ENCODE measurements at places on chromosomes 5 and 9.
A peak's percentile ranks its signal among the peaks of the same experiment; 100 is the strongest.

GRCh38 chr9:281741-282645 lies 67.3 kb downstream of the DOCK8 start:
- no peak for ATAC-seq

DNA sequence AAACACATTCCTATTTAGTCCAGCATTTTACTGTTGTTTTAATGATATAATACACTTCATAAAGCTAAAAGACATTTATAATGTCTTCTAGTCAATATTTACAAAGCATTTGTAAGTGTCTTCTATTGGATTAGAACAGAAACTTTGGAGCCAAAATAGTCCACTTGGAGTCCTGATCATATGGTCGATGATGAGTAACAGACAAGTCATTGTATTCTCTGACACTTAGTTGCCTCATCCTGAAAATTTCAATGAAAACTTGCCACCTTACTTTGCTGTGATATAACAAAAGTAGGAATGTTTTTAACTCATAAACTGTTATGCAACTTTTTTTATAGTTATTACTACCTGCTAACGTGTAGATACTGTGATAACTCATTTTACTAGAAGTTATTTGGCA lies 132.5 kb downstream of the GABRB2 start:
- ATAC-seq = no peak

GRCh38 chr9:96419691-96419969 lies 1.5 kb upstream of the ZNF367 start:
- no peak for ATAC-seq

- ATAC-seq = no peak
Observed at GRCh38 chr9:75935591-75935990, 45.1 kb downstream of the PCSK5 start.

DNA sequence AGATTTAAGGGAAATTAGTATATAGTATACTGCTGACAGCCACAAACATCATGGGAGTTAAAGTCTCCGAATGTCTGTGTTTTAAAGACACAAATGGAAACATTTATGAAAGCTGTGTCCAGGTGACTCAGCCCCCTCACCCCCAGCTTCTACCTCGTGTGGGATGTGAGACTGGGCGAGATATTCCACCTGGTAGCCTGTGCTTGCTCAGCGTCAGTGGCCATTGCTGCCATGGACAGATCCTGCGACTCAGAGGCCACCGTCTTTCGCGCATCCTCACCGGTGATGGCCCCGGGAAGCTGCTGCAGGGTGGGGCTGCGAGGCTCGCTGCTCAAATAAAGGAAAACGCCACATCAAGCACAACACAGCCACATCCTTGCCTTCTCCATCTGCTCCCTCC lies 31.2 kb upstream of the EXOC3 start:
- ATAC-seq = no peak

DNA sequence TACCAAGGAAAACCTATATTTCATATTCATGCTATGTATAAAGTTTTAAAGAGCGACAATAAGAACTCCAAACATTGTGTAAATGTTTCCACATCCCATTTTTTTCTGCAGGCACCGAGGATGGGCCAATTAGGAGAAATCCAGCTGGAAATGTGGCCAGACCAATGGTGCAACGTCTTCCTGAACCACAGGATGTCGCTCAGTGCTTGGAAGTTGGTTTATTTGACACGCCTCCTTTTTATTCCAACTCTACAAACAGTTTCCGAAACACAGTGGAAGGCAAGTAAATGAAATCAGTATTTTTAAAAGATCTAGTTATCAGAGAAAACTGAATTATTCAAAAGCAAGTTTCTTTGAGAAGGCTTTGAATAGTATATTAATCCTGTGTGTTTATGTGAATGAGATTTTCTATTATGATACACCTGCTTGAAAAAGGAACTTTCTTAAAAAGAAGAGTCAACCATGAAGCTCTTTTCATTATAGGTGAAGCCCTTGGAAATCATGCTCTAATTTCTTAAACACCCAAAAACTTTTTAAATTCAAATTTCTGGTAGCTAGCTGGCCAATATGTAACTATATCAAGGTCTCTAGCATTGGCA lies 9.1 kb downstream of the TYRP1 start:
- ATAC-seq = peak; percentile 90

DNA sequence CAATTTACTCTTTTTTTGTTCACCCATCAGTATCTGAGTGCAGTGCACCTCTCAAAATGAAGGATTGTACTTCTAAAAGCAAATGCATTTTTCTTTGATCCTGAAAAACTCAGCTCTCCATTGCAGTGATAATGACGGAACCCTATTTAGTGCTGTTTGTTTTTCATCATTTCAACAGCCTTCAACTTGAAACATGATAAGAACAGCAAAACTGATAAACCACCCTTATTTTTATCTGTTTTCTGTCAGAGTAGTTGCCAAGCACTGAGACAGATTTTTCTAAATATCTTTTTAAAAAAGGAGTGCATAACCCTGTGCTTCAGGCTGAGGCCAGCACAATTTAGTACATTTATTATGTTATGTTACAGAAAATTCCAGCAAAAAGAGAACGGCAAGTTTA lies 549.8 kb upstream of the DMAC1 start:
- no peak for ATAC-seq

DNA sequence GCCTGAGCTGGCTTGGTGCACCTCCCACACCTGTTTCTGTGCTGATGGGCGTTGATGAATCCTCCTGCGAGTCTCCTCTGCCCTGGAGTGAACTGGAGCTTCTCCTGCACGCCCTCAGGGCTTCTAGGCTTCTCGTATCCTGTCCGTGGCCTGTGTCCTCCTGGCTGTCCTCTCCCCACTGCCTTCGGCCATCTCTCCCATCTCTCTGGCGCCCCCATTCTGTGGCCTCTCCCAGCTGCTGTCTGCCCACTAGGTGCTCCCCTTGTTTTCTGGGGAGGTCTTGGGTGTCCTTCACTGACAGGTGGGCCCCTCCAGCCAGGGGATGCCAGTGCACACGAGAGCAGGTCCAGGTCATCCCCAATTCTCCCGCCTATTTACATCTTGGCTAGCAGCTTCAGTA lies 28.8 kb downstream of the AHRR start:
- ATAC-seq = no peak

DNA sequence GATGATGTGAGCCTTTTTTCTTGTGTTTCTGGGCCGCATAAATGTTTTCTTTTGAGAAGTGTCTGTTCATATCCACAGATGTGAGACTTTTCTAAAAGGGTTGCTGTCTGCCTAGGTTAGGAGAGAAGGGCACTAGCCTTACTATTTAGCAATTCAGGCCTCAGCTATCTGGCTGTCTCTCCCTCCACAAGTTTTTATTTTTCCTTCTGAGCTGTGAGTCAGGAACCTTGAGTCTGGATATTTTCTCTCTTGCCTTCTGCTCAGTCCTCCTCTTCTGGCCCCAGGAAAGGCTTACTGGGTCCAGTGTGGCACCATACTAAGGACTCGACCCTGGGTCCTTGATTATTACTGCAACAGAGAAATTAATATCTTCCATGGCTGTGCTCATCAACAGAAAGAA lies 187.6 kb downstream of the CSNK1G3 start:
- no peak for ATAC-seq

DNA sequence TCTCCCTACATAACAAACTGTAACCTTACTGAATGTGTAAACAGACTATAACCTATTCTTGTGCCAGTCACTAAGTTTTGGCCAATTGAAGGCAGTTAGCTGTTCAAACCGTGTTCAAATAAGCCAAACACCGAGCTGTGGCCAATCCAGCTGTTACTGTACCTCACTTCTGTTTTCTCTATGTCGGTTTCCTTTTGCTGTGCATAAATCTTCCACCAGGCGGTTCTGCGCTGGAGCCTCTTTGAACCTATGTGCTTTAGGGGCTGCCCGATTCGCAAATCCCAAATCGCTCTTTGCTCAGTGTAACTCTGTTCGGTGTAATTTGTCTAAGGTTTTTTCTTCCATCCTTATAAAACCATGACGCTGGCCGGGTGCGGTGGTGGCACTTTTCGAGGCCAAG lies 31.8 kb downstream of the F2R start:
- no peak for ATAC-seq

- peak; percentile 85 for ATAC-seq
Observed at GRCh38 chr9:136694163-136694871, 7.1 kb upstream of the AGPAT2 start.

- no peak for ATAC-seq
Observed at GRCh38 chr5:44891116-44891515, 82.4 kb downstream of the MRPS30 start.

GRCh38 chr9:128340691-128341434 lies 536 bp downstream of the SLC27A4 start:
- ATAC-seq = peak; percentile 77

GRCh38 chr5:142303565-142303964 lies 21.3 kb downstream of the SPRY4 start:
- no peak for ATAC-seq

DNA sequence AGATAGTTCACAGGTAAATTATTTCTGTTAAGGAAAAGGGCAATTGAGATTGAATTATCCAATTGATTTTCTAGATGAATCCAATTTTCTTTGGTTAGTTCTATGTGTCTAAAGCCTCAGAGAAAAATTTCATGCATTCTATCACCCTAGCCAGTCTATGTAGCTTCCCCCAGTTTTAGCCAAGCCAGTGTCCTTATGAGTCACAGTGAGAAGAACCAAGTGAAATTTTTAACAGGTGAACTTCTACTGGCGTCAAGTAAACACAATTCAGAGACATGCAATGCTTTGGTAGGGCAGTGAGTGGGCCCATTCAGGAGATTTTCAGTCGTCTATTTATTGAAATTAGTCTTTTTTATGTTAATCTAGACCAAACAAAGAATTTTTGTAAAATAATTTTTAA lies 1077.4 kb upstream of the ARRDC3 start:
- no peak for ATAC-seq

DNA sequence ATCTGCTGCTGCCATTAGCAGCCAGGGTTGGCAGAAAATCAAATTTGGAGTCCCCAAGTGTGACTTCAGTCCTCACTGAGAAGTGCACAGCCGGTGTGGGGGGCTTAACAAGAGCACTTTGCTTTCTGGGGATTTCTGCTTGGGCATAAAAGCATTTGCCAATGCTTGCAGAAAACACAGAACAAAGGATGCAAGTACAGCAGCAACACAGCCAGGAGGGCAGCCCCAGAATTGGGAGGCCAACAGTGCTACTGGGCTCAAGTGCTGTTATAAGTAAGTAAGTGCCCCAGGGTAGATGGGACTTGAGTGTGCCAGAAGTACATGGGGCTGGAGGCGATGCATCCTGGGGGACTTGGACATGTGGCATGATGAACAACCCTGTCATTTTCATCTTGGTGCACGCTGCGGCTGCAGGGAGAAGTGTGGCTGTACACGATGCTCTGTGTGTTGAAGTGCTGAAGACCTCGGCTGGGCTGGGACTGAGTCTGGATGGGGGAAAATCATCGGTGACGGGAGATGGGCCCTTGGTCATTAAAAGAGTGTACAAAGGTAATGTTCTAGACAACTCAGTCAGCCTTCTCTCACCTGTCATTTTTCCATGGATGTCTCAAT lies 73.3 kb downstream of the GOLPH3 start:
- ATAC-seq = no peak

DNA sequence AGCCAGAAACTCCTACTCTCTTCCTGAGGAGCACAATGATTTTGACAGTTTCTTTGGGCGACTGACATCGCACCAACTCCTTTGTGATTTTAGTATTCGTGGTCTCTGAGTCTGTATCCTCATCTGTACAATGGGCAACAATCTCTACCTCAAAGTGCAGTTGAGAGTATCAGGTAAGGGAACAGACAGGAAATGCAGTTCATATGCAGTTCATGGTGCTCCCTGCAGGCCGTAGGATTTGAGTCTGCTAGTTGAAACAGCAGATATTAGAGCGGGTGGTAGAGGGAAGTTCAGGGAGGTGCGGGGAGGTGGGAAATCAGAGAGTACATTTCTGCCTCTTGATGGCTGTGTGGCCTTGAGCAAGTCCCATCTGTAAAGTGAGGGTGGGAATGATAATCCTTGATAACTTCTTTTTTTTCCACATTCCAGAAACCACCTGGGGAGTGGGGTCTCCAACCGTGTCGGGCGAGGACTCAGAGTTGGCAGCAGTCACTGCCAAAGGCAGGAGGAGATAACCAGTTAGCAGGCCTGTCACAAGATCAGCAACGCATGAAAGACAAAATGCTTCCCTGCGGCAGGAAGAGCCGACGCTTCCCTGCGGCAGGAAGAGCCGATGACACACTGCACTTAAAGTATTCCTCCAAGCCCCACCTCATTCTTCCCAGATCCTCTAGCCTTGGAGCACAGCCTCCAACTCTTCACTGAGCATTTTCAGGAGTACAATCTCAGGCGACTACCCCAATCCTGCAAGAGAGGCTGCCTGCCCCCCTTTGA lies 6.0 kb upstream of the NEK6 start:
- ATAC-seq = peak; percentile 86

DNA sequence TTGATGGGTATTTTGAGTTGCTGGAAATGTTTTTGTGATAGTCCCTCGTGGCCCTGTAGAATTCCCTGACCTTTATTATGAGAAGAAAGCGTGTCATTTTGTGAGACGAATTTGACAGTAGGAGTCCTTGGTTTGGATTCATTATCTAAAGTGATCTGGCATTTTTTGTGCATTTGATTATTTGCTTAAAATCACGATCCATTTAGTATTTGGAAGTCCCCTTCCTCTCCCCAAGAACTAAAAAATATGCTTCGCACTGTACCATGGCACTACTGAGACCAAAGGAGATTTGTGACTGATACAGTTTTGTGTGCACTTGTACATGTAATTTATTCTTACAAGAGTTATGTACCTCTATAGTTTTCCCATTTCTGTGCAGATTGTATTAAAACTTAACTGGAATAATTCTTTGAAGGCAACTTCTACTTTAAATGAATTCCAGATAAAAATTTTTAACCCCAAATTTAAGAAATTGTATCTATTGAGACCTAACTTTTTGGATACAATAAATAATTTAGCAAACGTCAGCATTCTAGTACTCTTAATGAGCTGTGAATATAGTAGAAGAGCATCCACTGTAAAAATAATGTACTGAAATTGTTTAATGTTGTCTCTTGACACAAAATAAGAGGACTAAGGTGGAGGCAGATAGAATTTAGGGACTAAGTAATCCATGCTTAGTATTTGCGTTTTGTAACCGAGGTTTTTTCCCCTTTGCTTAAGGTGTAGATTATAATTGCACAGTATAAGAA lies 2.1 kb downstream of the MAP3K1 start:
- no peak for ATAC-seq

DNA sequence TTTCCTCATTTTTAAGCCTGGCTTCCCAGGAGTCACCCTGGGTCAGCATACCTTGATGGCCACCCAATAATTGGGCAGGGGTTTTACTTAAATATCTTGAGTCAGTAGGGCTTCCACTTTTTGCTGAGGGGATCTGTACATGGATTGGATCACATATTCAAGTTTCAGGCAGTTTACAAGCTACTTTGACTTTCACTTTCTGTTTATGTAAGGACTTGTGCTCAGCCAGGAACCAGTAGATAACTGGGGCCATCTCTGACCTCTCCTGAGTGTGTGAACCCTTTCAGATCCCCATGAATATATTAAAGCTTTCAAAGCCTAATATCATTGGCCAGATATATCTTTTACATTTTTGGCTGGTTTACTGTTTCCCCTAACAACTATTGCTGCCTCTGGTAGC lies 45.1 kb downstream of the SLCO6A1 start:
- ATAC-seq = peak; percentile 60

DNA sequence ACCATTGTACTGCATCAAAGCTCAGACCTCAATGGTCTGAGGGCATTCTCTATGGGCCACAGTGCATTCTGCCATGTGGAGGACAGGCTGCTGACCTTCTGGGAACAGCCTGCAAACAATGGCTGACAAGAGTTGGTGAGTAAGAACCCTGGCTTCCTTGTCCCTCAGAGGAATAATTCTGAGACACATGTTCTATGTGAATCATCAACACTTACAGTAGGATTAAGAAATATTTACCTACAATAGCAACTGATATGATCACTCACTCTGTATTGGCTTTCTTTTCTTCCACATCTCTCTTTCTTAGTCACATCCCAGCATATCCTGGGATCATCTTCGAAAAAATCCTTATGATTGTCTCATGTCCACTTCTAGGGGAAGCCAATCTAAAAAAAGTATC lies 306.5 kb upstream of the ITGA1 start:
- ATAC-seq = no peak

Measured in SK-N-SH treated with all-trans-retinoic acid at 6 μM for 48 hours (cell line).